ENCODE measurements at places on chromosomes 7 and 10. TPM values are rescaled to one million over a fixed set of nuclear protein-coding genes. Genes with fewer than 3 reads are reported as not detected.

TSPAN15 gene
- 23.8 TPM for polyA plus RNA-seq

SORCS3 gene
- 0.02 TPM for polyA plus RNA-seq

SPDYE6 gene
- 0.22 TPM for polyA plus RNA-seq

NPVF gene
- not detected for polyA plus RNA-seq

MTPN gene
- polyA plus RNA-seq: 54.8 TPM

UBN2 gene
- polyA plus RNA-seq: 1.4 TPM

LRMDA gene
- 4.0 TPM for polyA plus RNA-seq

VAX1 gene
- not detected for polyA plus RNA-seq

NUTM2E gene
- not detected for polyA plus RNA-seq

CPA5 gene
- 0.04 TPM for polyA plus RNA-seq

TAS2R41 gene
- polyA plus RNA-seq: not detected

TES gene
- polyA plus RNA-seq: 22.8 TPM

CPED1 gene
- 0.29 TPM for polyA plus RNA-seq

FASTK gene
- 80.0 TPM for polyA plus RNA-seq

ST8SIA6 gene
- polyA plus RNA-seq: 0.61 TPM

TMEM229A gene
- polyA plus RNA-seq: not detected

ASAH2B gene
- polyA plus RNA-seq: 1.1 TPM

PLEKHS1 gene
- polyA plus RNA-seq: 0.05 TPM

ANLN gene
- 11.2 TPM for polyA plus RNA-seq

HNRNPH3 gene
- 83.3 TPM for polyA plus RNA-seq

STOX1 gene
- polyA plus RNA-seq: 1.2 TPM

CCL24 gene
- 0.68 TPM for polyA plus RNA-seq

IFIT1 gene
- polyA plus RNA-seq: 2.7 TPM

GDF2 gene
- not detected for polyA plus RNA-seq

WIPF3 gene
- polyA plus RNA-seq: 1.2 TPM

CCDC136 gene
- polyA plus RNA-seq: 1.4 TPM

CRHR2 gene
- polyA plus RNA-seq: 0.04 TPM

EMX2 gene
- 0.10 TPM for polyA plus RNA-seq

FAM204A gene
- 37.6 TPM for polyA plus RNA-seq

CTAGE4 gene
- polyA plus RNA-seq: 4.3 TPM

ATOH7 gene
- not detected for polyA plus RNA-seq

ANKRD22 gene
- 46.0 TPM for polyA plus RNA-seq

TMEM178B gene
- polyA plus RNA-seq: 0.26 TPM

AGR3 gene
- polyA plus RNA-seq: not detected

SLIT1 gene
- 0.02 TPM for polyA plus RNA-seq

CCDC172 gene
- polyA plus RNA-seq: not detected

TRPV5 gene
- polyA plus RNA-seq: not detected

TAS2R5 gene
- 1.0 TPM for polyA plus RNA-seq

NT5C3A gene
- polyA plus RNA-seq: 13.9 TPM

TEX36 gene
- polyA plus RNA-seq: not detected

ITIH5 gene
- polyA plus RNA-seq: 4.4 TPM

WASHC2A gene
- 10.9 TPM for polyA plus RNA-seq

FAM170B gene
- polyA plus RNA-seq: not detected

EEPD1 gene
- 14.5 TPM for polyA plus RNA-seq

AZGP1 gene
- polyA plus RNA-seq: 2.0 TPM

OR6V1 gene
- not detected for polyA plus RNA-seq

CALHM3 gene
- not detected for polyA plus RNA-seq

BRAT1 gene
- 19.5 TPM for polyA plus RNA-seq

H2BK1 gene
- not detected for polyA plus RNA-seq

FAM241B gene
- polyA plus RNA-seq: 4.3 TPM

RASA4B gene
- 4.6 TPM for polyA plus RNA-seq

FAM185A gene
- 3.5 TPM for polyA plus RNA-seq

PCBD1 gene
- 60.4 TPM for polyA plus RNA-seq
